Right ventricle myocardium superior (tissue), 1 donor: ENCODE measurements at places on chromosomes 7 and 10.
A peak's percentile ranks its signal among the peaks of the same experiment; 100 is the strongest.

GRCh38 chr7:41013117-41013516 is 689.8 kb downstream of the INHBA start:
- no peak for DNase-seq

DNA sequence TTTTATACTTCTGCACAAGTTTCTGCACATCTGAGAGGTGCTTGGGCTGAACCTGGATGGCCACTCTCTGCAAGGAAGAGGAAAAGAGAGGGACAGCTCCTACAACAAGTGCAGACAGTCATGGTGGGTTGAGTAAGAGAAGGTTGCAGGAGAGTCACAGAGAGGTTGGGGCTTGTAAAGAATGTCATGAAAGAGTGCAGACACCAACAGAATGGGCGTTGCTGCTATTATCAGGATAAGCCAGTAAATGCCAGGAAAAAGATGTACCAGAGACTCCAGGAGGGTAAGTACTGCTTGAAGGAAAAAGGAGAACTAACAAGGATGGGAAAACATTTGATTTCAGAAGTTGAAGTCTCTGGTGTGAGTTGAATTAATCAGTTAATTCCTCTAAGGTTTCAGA is 77.8 kb upstream of the NRP1 start:
- DNase-seq: no peak

- DNase-seq: no peak
Measured at GRCh38 chr10:57952741-57953140, 315.0 kb downstream of the IPMK start.

DNA sequence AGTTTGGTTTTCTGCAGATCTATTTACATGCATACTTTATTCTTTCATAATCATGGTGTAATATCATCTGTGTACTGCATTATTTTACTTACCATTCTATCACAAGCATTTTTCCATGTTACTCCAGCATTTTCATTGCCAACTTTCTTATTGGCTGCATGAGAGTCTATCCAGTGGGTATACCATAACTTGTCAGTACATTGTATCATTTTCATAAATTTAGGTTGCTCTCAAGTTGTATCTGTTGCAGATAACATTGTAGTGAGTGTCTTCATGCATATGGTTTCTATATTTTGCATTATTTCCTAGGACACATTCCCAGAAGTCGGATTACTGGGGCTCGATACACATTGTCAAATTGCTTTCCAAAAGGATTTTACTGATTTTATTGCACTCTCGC is 87.2 kb upstream of the INSYN2A start:
- DNase-seq: no peak

DNA sequence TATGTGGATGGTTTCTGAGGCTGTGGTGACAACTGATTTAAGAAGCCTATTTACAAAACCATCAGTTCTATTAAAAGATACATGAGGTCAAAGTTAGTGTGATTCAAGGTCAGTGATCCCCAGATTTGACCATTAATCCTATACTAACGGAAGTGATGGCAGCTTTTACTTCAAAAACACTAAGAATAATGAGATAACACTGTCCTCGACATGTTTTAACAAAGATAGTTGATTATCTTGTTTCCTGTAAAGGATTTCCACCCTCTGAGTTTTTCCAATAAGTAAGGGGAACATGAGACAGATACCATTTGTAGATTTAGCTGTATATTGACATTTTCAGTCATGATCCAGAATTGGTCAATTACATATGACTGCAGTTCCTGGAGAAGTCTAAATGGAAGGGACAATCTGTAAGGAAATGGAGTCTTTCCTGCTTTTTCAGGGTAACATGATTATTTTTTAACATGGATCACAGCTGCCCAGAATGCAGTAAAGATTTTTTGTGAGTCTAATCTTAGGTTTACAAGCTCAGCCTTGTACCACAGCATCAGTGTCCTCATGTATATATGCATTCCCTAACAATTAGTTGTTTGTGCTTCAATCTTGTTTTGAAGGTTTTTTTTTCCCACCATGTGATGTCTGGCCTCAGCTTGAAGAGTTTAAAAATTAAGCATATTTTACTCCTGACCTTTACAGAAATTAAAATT is 188.0 kb downstream of the PPP1R9A start:
- no peak for DNase-seq

DNA sequence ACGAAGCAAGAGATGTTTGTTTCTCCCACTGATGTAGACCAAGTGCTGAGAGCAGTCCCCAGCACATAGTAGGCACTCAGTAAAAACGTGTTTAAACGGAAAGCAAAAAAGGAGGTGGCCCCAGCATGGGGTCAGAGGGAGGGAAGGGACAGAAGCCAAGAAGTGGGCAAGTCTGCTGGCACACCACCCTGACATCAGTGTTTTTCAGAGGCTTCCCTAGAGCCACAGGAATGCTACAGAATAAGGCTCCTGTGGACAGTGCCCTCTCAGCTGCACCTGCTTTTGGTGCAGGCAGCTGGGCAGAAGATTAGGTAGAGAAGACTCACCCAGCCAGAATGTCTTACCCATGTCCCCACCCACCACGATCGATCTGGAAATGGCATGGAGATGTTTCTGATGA is 8.3 kb upstream of the ANKRD1 start:
- no peak for DNase-seq

DNA sequence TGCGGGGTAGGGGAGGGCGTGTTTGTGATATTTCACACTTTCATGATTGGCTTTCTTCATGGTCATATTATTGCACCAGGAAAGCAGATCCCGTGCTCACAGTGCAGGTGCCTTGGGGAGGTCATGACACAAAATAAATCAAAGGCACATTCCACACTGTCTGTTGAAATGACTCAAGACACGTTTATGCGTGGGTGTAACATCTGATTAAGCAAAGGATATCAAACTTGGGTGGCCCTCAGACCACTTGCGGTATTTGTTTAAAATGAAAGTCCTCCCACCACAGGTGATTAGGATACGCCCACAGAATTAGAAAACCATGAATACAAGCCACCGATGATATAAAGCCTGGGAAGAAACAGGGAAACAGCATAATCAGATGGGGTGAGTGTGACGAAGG is 51.1 kb downstream of the SVIL start:
- DNase-seq: no peak

- DNase-seq: no peak
Measured at GRCh38 chr10:43307306-43307705, 40.4 kb upstream of the RASGEF1A start.

DNA sequence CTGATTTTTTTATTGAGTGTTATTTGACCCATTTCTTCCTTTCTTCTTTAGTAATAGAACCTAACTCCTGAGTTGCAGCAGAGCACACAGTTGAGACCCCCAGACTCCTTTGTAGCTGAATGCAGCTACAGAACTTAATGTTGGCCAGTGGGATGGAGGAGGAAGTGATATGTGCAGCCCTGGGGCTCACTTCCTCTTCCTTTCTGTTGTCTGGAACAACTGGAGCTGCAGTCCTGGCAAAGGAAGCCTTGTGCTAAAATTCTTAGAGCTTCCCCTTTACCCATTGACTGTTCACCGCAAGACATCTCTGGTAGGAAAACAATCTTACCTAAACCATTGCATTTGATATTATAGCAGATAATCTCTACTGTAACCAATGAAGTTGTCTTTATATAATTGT is 86.6 kb downstream of the ITGB8 start:
- DNase-seq: no peak

- DNase-seq: no peak
Measured at GRCh38 chr7:149063476-149063875, 27.0 kb downstream of the ZNF786 start.

GRCh38 chr10:119595676-119596515 is 868 bp downstream of the TIAL1 start:
- peak; percentile 55 for DNase-seq

DNA sequence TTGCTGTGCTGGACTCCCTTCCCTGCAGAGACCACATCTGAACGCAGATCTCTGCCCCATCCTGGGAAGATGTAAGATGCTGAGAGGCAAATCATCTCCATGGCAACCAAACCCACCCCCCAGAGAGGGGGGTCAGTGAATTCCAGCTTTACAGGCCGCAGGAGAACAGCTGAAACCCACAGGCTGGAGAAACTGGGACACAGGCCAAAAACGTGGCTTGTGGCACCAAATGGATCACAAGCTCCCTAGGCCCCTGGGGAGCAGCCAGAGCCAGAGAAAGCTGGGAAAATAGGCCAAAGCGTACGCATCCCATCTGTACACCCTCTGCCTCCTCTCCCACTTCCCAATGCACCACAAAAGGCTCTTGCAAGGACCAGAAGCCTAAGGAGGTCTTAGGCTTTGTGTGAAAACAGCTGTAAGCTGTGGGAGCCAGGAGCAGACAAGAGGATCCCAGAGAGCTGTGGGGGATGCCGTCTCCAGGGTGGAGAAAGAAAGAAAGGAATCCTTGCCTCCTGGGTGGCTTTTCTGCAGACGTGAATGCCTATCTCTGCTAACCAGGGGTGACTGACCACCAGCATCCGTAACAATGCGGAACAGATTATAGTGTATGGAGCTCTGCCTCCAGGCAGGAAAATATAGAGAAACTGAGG is 59.5 kb downstream of the TMEM130 start:
- no peak for DNase-seq

DNA sequence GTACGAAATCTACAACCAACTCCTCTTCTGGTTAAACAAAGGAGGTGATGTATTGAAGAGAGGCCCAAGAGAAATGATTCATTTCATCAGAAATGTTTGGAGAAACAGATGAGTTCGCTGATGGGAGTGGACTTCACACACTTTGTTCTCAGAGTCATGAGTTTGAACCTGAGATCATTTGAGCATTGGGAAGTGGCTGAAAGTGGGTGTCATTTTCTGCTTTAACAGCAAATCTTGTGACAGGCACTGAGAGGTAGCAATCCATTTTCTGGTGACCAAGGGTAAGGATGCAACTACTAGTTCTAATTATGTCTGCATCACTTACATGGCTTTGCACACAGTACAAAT is 51.4 kb downstream of the RBM20 start:
- DNase-seq: no peak

DNA sequence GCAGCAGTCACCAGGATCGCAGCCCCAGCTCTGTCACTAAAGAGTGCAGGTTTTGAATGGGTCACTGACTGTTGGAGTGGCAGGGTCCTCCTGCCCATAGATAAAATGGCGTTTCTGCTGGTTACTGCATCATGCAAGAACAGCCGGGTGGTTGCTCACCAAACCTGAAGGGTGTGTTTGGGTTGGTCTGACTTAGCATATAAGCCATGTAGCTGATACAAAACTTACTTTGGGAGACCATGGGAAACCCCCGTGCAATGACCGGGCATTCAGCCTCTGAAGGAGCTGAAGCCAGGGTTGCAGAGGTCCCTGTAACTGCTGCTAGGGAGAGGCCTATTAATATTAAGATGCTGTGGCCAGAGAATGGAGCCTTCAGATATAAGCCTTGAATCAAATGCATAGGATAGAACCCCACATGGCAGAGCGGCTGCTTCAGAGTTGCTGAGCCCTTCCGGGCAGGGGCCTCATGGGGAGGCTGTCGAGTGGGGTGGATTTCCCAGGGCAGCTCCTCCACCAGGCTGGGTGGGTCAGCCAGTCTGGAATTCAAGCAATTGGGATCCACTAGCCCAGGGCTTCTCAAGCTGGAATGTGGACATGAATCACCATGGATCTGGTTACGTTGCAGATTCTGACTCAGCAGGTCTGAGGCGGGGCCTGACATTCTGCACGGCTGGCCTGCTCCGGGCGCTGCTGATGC is 70.9 kb upstream of the CTBP2 start:
- no peak for DNase-seq
